ENCODE measurements at places on chromosomes 12 and 14. TPM values are rescaled to one million over a fixed set of nuclear protein-coding genes. Genes with fewer than 3 reads are reported as not detected.

The CCDC85C gene
- polyA plus RNA-seq, result 2.9 TPM

The USP44 gene
- polyA plus RNA-seq, result not detected

The MYH6 gene
- 2.4 TPM for polyA plus RNA-seq

The ADAMTS20 gene
- 0.07 TPM for polyA plus RNA-seq

The SLC6A13 gene
- 5.1 TPM for polyA plus RNA-seq

The GPR135 gene
- polyA plus RNA-seq, result 1.9 TPM

The PKP2 gene
- polyA plus RNA-seq, result 12.2 TPM

The LLPH gene
- 25.8 TPM for polyA plus RNA-seq

The KCNMB4 gene
- polyA plus RNA-seq, result 14.7 TPM

The GPHN gene
- polyA plus RNA-seq, result not detected

The PZP gene
- polyA plus RNA-seq, result 0.80 TPM

The STAB2 gene
- 2.1 TPM for polyA plus RNA-seq

The ADAM21 gene
- 0.48 TPM for polyA plus RNA-seq

The PIANP gene
- polyA plus RNA-seq, result 3.7 TPM

The FGF23 gene
- polyA plus RNA-seq, result 0.15 TPM

The RND1 gene
- 0.45 TPM for polyA plus RNA-seq

The MYO1A gene
- polyA plus RNA-seq, result not detected

The FAM161B gene
- polyA plus RNA-seq, result 8.7 TPM

The EID3 gene
- not detected for polyA plus RNA-seq

The OR10A7 gene
- polyA plus RNA-seq, result not detected

The SELPLG gene
- polyA plus RNA-seq, result 5.5 TPM

The EPYC gene
- polyA plus RNA-seq, result not detected

The TEX22 gene
- 1.0 TPM for polyA plus RNA-seq

The MYF6 gene
- polyA plus RNA-seq, result 39.5 TPM

The CMKLR1 gene
- 2.6 TPM for polyA plus RNA-seq

The PRIM1 gene
- polyA plus RNA-seq, result 11.8 TPM

The PDZRN4 gene
- polyA plus RNA-seq, result 1.1 TPM

The ARG2 gene
- 0.98 TPM for polyA plus RNA-seq

The NEK9 gene
- 102 TPM for polyA plus RNA-seq

The BMP4 gene
- polyA plus RNA-seq, result 16.7 TPM

The MYH7 gene
- 618 TPM for polyA plus RNA-seq

The MCRS1 gene
- polyA plus RNA-seq, result 62.0 TPM

The VPS37B gene
- polyA plus RNA-seq, result 22.9 TPM

The ST8SIA1 gene
- polyA plus RNA-seq, result 11.9 TPM

The EIF2S3B gene
- polyA plus RNA-seq, result 0.41 TPM

The MAP1LC3B2 gene
- polyA plus RNA-seq, result 4.2 TPM

The PLCZ1 gene
- not detected for polyA plus RNA-seq

The TAS2R7 gene
- polyA plus RNA-seq, result not detected

The PLEK2 gene
- 0.45 TPM for polyA plus RNA-seq

The ACACB gene
- polyA plus RNA-seq, result 7.7 TPM

The GLI1 gene
- 12.5 TPM for polyA plus RNA-seq

The CLEC6A gene
- not detected for polyA plus RNA-seq

The GZMH gene
- polyA plus RNA-seq, result not detected

The LMNTD1 gene
- polyA plus RNA-seq, result not detected

The OASL gene
- polyA plus RNA-seq, result not detected
